Midbrain (tissue), 1 donor: ENCODE measurements at places on chromosomes 2 and 18.

GRCh38 chr2:1233281-1233680 lies 180.0 kb upstream of the TPO start:
- DNase-seq = no peak

DNA sequence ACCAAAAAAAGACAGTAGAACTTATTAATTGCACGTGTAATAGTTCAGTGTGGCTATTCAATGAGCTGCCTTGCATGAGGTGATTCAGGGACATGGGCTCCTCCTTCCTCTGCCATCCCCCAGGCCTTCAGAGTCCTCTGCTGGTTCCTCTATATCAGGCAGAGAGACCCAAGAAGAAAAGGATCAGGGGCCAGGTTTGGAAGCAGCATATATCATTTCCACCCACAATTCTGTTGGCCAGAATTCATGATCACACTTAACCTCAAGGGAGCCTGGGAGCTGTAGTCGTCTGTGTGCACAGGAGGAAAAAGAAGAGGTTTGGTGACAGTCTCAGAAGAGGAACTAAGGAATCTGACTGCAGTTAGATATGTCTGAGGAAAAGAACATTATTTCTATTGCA lies 114.0 kb upstream of the GLS start:
- DNase-seq = no peak

GRCh38 chr2:60366135-60366712 lies 187.2 kb downstream of the BCL11A start:
- no peak for DNase-seq

DNA sequence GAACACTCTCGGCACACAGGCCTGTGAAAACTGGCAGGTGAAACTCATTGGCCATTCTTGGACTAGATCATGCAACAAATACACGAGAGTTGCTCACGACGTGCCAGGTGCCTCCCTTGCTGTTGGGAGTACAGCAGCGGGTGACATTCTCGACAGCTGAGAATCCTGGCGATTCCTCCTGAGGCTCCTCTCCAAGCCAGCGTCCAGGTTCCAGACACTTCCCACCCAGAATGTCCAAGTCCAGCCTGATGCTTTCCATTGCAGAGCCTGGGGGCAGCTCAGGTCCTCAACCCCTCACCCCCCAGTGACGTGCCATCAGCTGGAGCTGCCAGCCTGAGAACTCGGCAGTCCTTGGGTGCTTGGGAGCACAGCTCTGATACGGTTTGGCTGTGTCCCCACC lies 124.2 kb downstream of the PXDN start:
- no peak for DNase-seq
